Umbilical cord (tissue), 2 donors: ENCODE measurements at places on chromosomes 7 and 10.

GRCh38 chr7:132504852-132505251 is 71.4 kb downstream of the PLXNA4 start:
- DNase-seq, result peak; percentile 23

DNA sequence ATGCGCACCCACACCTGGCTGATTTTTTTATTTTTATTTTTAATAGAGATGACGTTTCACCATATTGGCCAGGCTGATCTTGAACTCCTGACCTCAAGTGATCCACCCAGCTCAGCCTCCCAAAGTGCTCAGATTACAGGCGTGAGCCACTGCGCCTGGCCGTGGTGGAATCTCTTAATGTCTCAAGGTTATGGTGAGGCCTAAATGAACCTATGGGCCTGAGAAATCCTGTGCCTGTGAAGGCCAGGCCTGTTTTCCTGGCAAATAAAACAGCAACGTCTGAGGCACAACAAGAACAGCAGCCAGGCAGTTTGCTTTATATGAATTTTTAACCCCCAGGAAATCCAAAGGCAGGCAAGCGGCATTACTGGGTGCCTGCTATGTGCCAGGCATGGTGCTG is 297.5 kb upstream of the ZMIZ1 start:
- DNase-seq, result peak; percentile 55

DNA sequence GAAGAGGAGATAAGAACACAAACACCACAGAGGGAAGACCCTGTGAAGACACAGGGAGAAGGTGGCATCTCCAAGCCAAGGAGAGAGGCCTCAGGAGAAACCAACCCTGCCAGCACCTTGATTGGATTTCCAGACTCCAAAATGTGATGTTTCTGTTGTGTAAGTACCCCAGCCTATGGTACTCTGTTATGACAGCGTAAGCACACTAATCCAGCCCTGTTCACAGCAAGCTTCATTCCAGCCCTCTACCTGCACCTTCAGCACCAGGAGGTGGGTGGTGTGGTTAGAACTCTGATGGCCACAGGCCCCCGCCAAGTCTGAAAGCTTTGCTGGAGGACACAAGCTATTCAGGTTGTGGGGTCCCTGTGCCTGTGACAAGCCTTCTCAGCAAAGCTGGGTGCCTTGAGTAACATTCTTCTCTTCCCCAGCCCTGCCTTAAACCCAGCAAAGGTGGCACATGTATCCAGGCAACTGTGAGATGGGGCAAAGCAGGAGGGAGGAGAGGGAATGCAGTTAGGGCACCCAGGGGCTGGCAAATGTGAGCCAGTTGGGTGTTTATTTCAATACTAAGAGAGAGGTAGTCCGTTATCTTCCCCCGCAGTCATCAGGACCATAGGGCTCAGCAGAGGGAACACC is 4.5 kb downstream of the VSTM4 start:
- DNase-seq, result no peak

DNA sequence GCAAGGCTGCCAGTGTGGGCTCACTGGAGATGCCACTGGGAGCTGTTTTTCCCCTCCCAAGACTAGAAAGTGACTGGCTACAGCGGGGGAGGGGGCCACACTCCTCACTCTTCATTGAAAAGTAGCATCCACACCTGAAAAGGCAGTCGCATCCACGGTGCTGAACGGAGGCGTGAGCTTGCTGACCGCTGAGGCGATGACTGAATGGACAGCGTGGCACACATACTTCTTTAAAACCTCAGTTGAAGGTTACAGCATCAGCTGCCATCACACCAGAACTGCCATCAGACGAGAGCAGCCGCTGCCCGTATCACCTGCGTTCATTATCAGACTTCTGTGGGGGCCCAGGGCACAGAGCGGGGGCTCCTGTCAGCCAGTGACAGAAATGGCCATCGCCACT is 327.2 kb downstream of the DNAJB6 start:
- no peak for DNase-seq

DNA sequence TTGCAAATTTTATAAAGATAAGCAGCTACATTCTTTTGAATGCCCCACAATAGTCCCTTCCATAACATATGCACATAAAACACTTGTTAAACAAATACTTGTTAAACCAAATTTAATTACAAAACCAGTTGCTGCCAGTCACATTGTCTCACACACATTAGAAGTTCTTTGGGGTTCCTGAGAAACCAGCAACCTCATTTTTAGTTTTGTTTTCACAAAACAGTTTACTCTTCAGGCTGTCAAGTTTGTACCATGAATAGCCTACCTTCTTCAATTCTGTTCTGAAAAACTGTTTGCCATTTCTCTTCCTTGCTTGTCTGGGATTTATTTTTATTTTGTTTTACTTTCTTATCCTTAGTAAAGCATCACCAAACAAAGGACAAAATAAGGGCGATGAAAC is 176.5 kb upstream of the PHF14 start:
- no peak for DNase-seq

DNA sequence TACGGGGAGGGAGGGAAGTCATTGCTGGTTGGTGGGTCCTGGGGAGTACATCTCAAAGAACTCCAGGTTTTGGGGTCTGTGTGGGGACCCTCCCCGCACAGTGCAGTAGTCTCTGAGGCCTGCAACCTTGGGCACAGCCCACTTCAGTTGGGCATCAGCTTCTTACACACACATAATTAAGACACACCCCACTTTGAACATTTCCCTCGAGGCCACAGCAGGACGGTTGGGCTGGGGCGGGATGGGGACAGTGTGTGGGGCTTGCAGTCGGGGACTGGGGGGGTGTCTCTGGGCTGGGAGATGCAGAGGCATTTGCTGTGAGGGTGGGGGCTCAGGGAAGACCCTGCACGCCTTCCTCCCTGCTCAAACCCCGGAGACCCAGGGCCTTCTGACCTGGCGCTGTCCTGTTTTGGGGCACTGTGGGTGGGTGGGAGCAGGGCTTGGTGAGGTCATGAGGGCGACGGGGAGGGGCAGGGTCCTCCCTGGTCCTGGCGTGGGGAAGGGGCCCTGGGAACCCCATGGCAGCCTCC is 1.3 kb downstream of the LFNG start:
- DNase-seq, result no peak

- peak; percentile 79 for DNase-seq
These were observed 179.5 kb downstream of the ADAM12 start for GRCh38 chr10:126208726-126209302.

DNA sequence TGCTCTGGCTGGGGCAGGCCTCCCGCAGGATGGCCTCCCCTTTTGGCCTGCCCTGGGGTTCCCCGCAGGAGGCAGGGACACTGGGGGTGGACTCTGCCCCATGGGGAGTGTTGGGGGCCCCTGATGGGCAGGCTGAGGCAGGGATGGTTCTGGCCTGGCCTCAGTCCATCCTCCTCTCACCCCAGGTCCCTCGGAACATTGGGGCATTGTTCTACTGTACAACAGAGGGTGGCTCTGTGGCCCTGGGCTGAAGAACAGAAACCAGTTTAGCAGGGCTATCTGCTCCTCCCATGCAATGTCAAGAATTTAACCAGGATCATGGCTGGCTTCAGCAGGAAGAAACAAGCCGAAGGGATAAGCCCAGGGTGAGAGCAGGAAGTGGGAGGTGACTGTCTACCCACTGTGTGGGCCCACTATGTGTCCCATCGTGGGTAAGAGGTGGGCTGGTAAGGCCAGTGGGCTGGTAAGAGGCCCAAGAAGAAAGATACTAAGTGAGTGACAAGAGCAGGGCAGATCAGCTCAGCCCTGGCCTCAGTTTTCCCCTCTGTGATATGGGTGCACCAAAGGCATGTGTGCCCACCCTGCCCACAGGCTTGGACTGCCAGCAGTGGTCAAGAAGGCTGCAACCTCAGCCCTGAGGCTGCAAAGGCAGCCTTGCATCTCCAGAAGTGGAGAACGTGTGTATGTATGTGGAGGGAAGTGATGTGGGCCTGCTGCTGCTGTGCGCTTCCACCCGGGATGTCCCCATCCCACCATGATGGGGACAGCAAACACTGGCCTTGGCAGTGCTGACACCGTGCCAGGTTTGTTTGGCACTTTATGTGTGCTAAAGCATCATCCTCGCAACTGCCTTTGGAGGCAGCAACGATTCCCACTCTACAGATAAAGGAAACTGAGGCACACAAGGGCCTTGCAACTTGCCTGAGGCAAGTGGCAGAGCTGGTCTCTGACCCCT is 138.9 kb downstream of the SH3PXD2A start:
- DNase-seq, result peak; percentile 57

- DNase-seq, result no peak
These were observed 167.4 kb downstream of the TEX36 start for GRCh38 chr10:125515571-125515970.

- no peak for DNase-seq
These were observed 82.9 kb downstream of the KIAA1549 start for GRCh38 chr7:138898255-138898654.

DNA sequence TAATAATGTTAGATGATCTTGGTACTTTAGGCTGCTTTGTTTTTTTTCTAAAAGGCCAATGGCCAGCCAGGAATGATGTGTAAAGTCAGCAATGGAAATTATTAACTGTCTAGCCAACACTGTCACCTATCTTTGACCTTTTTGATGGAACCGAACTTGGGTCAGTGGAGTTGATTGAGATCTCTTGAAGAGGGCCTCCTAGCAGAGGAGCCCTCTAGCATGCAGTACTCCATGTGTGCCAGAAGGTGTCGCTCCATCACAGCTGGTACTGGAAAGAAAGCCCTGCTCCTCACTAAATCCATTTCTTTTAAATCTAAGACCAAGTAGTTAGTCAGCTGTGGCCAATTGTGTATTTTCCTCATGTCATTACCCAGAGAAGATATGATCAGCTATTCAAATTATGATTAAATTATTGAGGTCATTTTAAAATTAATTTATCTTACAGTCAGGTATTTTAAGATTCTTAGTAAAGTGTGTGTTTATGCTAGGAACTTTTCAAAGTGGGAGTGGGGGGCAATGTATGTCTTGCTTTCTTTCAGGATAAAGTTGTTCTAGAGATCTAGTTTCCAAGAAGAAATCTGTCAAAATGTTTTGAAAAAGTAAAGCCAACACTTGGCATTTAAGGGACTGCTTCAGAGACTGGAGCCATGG is 33.1 kb upstream of the CROT start:
- DNase-seq, result peak; percentile 68
